MM.1S (cell line): ENCODE measurements at places on chromosomes 2 and 18.

DNA sequence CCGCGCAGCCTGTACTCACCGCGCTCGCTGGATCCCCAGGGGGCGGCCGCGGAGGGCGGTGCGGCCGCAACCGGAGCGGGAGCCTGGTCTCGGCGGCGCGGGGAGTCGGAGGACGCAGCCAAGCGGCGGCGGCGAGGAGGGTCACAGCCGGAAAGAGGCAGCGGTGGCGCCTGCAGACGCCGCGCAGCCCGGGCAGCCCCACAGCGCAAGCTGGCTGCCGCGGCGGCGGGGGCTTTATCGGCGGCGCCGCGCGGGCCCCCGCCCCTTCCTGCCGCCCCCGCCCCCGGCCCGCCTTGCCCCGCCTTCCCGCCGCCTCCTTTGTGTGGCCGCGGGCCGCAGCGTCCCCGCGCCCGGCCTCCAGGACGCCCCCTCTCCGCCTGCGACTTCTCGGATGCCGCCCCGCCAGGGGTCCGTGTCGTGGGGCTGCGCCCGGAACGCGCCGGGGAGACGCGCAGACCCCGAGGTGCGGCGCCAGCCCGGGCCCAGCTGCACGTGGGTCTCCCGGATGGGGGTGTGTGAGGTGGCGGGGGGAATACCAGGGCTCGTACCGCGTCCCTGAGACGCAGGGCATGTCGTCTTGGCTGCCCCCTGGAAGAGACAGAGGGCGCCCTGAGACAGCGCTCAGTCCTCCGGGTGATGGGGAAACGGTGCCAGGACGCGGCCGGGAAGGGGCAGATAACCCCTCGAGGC lies at the start of gene SERPINE2:
Gene SERPINE2, minus strand, starts transcription at position 207 of the 690 bp plus-strand sequence. CDS start 37,386 bp downstream, outside the sequence.
- DNase-seq, result peak; percentile 77

DNA sequence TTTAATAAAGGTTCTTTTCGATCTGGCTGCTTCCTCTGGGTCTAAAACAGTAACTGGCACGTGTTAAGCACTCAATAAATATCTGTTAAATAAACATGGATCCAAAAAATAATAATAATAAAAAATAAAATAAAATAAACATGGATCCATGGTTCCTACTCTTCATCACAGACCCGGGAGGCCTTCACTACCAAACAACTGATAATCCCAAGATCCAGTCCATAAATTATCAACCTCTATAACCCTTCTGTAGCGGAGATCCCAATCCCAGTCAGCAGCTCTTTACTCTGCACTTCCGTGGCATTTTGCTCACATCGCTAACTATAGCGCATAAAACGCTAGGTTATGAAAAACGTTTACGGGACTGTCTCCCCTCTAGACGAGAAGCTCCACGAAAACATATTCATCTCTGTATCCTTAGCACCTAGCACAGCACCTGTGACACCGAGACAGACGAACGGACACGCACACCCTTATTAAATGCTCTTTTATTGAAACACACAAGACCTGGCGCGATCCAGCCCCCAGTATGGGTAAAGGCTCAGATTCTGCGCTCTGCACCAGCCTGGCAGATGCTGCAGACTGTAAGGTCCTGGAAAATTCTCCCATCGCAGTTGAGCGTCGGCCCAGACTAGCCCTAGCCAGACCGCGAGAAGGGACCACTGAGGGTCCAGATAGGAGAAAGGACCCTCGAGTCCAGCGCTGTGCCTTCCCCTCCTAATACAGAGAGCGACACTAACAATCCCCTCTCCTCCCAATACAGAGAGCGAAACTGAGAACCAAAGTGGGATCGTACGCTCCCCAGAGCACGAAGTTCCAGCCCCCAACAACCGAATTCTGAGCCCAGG lies 770 bp downstream of the NBAS start:
- peak; percentile 8 for DNase-seq

DNA sequence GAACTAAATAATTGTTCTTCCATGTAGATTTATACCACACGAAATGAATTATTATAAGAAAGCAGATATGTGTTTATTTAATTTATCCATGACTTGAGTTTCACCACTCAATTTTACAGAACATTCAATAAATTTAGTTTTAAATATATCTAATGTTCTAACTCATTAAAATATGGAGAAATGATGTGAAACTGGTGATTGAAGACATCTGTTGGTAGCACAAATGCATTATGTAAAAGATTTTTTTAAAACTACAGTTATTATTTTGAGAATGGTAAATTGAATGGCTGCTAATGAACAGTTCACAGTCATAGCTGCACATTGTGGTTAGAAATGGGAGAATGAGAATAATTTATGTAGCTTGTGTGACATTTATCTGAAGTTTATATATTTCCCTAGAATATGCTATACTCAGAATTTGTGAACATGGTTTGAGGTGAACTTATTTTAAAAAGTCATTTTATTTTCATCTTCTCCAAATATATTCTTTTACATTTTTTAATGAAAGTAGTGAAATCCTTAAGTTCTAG lies 203.5 kb downstream of the DPP4 start:
- DNase-seq, result no peak

DNA sequence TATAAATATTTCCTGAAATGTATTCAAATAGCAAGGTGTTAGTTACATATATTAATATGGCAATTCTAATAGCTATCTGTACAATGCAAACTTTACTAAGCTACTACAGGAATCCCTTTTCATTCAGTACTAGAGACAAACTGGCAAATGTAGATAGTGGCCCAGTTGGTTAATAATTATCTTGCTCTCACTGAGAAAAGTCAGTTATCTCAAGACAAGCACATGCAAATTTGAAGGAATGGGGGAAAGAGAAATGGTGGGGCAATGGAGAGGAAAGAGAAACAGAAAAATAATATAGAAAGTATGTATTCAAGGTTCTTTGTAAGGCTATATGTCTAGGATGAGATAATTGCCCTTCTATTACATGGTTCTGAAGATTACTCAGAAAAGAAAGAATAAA lies 280.0 kb downstream of the FIGN start:
- no peak for DNase-seq

DNA sequence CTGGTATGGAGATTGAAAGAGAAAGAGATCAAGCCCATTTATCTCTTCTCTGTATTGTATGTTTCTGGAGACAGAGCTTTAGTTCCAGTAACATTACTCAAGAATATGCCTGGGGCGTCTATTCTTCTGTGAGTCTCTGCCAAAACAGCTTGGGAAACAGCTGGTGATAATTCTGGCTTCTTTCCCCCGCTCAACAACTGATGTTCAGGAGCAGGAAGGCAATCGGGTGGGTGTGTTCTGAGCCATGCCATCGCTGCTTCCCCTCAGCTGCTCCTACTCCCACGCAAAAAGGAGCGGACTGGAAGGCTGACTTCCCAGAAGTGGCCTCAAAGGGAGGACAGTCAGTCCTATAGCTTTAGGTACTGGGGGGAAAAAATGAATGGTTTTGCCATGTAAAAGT lies 695.1 kb downstream of the PLCL1 start:
- DNase-seq, result no peak

- DNase-seq, result no peak
Measured at GRCh38 chr2:235727891-235728799, 234.3 kb downstream of the AGAP1 start.

- no peak for DNase-seq
Measured at GRCh38 chr18:59908799-59909198, 9.0 kb downstream of the PMAIP1 start.

- no peak for DNase-seq
Measured at GRCh38 chr2:164220265-164220664, 401.0 kb downstream of the GRB14 start.

GRCh38 chr2:151520976-151521375 lies 111.3 kb downstream of the RIF1 start:
- DNase-seq, result no peak

DNA sequence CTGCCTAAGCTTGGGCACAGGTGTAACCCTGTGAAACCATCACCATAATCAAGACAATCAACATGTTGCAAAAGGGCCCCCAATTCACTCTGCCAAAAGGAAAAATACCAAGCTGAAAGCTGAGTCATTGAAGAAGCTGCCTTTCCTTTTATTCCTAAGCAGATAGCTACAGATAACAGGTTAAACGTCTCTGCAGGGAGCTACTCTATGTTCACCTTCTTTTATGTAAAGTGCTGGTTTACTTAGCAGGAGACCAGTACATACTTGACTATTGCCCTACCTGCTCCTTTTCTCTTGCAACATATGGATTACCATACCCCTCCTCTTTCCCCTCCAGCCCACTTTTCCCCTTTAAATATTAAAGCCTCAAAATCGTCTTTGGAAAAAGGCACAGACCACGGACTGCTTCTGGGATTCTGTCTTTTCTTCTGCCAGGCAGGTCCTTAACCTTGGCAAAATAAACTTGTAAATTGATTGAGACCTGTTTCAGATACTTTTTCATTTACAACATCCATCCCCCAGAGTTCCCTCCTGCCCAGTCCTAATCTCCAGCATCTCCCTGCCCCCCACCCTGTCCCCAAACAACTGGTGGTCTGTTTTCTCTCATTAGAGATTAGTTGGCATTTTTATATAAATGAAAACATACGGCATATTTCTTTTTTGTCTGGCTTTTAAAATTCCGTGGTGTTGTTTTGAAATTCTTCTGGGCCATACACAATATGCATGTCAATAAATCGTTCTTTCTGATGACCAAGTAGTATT lies 37.8 kb upstream of the LDLRAD4 start:
- DNase-seq, result no peak

DNA sequence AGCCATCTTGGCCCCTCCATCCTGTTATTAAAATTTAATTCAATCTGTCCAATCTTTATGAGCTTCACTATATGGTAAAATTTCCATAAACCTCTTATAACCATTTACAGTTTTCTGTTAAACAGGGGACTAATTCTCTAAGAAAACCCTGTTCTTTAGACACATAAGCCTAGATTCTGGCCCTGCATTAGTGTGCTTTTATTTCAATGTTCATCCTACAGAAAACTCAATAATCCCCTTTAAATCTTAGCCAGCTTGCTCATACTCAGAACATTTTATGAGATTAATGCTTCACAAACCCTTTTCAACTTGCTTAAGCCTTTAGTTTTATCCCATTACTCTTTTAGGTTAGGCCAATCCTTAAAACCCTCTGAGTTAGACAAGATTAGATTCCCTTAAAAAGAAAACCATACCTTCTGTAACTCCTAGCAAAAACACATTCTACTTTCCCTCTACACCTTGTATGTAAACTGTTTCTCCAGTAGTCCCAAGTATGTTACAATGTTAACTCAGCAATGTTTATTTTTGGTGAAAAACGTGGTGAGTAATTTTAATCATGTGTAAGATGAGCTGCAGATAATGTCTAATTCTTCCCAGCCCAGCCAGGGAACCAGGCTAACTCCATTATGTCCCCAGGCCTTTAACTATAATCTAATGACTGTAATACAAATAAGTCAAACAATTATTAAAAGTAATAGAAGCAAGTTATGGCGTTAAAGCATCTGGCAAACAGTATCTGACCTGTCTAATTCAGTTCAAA lies 1953.4 kb upstream of the LRRTM1 start:
- no peak for DNase-seq

- no peak for DNase-seq
Measured at GRCh38 chr2:9145109-9145751, 61.4 kb upstream of the ASAP2 start.
